ENCODE measurements at places on chromosomes 7 and 10. TPM values are rescaled to one million over a fixed set of nuclear protein-coding genes. Genes with fewer than 3 reads are reported as not detected.

DNA sequence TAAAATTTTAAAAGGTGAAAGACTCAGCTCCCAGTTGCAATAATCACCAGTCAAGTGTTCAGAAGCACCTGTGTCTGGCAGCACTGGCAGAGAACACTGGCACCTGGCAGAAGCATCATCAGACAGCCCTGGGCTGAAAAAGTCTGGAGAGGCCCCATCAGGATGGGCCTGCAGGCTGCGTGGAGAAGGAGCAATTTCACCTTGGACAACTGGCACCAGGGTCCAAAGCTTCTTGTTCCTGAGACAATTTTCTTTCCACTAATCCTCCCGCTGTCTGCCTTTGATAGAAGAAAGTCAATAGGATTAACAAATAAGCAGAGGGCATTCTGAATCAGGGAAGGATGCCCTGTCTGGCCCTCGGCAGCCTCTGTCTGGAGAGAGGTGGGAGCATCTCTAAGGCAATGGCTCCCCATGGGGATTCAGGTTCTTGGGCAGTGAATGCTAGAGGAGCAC, 6.5 kb downstream of the COBL start:
- DNase-seq, result no peak

DNA sequence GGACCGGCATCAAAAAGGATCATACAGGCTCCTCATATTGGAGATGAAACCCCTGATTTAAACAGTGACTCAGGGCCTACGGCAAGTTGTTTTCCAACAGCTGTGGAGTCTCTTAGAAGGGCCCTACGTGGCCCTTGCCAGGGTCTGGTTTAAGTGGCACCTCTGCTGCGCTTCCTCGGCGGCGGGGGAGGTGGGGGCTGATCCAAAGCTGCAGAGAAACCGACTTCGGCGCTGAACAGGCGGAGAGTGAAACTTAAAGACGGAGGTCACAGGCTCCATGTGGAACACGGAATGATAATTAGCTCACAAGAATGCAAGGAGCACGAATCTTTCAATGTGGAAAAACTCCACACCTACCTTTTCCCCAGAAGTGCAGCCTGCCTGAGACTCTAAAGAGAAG, 477.9 kb downstream of the TCERG1L start:
- DNase-seq, result no peak

Gene HIP1
- 65.5 TPM for total RNA-seq

Gene ANKRD30A
- not detected for total RNA-seq

DNA sequence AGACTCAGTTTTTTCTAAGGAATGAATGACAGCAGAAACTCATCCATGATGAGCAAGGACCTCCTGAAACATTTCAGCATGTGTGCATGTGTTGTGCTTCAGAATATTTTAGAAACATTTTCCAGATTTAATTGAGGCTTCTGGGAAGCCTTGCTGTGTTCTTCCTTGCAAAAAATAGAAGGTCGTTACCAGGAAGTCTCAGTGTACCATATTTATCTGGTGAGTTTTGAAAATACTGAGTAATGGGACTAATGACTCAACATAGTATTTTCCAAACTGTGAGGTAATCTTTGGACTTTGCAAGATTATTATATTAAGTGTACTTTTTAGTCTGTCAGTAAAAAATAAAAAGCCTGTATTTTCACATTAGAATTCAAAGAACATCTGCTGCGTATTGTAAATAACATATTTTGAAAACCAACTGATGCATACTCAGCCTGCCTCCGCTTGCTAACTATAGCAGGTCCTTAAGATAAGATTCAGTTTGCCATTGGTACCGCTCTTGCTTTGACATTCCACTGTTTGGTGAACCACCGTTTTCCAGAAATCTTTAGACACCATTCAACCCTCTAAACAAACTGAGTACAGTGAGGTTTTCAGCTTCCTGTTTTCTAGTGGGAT, 739.6 kb upstream of the GALNT17 start:
- DNase-seq, result no peak

DNA sequence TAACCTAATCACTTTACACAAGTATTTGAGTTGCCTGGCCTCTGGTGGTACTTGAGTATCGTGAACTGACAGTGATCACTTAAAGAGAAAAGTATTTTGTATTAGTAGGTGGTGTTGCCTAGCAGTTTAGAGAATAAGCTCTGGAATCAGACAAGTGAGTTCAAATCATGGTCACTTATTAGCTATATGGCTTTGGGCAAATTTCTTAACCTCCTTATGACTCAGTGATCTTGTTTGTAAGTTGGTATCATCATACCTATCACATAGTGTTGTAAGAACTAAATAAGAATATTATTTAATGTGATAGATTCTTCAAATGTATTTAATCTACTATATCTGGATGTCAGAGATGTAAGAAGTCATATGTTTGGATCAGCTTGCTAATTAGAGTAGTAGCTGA, 163.8 kb downstream of the RNF133 start:
- DNase-seq, result no peak

GRCh38 chr7:36871355-36871738, 147.1 kb upstream of the AOAH start:
- no peak for DNase-seq

DNA sequence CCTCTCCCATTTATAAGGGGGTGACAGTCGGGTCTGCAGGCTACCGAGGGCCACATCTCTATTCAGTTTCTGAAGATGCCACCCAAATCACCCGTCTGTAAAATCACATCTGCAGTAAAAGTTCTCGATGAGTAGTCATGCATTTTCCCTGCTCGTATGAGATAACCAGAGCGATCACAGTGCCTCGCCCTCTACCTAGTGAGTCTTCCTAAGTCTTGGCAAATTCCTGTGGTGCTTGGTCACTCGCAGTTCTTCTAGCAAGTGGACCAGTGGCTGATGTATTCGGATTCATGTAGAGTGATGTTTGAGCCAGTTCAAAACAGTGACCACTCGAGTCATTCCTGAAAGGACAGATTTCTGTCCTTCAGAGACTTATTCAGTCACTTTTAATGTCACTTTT, 44.9 kb downstream of the INSYN2A start:
- DNase-seq, result no peak

Gene OR2A42
- total RNA-seq, result not detected
